NCI-H526 treated with DMSO at 0.1 percent for 48 hours (cell line): ENCODE measurements at places on chromosomes 2 and 18.

DNA sequence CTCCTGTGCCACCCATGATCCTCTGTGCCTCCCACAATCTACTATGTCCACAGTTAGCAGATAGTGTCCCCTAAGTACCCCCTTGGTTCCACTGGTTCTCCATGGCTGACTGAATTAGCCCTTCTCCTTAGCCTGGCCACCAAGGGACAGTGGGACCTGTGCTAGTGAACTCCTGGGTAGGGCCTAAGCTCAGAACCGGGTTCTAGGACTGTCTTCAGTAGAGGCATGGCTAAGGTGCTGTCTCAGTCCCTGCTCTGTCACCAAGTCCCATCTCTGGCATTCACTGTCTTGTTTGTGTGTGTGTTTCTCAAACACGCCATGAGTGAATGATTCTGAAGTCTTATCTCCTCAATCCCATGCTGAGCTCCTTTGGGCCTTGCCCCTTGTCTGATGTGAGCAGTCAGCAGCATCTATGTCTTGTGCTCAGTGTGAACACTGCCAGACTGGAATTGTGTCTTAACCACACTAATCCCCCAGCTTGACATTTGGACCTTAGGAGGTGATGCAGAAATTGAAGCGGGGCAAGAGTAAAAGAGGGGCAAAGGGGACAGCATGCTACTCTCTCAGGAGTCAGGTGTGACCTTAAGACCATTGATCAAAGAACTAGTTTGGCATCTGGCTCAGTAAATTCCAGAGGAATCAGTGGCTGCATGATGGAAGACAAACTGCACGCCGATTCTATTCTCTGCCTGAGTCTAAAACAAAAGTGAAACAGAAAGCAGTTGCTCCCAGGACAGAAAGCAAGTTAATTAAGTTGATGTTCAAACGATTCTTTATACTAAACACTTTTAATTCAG, 190.5 kb downstream of the ALPK2 start:
- no peak for DNase-seq

- peak; percentile 29 for DNase-seq
Observed at GRCh38 chr2:63698786-63699548, 110.2 kb downstream of the MDH1 start.

GRCh38 chr2:221488136-221488807, 83.8 kb downstream of the EPHA4 start:
- no peak for DNase-seq

GRCh38 chr18:25630682-25631081, 278.7 kb upstream of the ZNF521 start:
- no peak for DNase-seq

DNA sequence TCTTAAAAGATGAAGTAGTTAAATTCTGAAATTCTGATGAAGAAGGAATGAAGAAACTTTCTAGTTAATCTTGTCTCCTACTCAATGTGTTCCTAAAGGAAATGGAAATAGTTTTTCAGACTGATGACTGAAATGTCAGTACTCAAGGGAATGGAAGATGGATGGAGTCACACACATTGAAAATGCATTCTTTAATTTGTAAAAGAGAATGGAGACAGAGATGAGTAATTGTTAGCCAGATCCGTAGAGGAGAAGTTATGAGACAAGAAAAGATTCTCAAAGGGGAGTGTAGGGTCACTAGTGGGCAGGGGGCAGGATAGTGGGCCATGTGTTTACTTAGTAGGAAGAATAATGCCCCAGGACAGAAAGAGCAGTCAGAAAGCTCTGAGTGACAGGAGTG, 13.3 kb downstream of the ZSWIM2 start:
- no peak for DNase-seq

- no peak for DNase-seq
Observed at GRCh38 chr2:189534854-189535832, 45.4 kb downstream of the SLC40A1 start.

DNA sequence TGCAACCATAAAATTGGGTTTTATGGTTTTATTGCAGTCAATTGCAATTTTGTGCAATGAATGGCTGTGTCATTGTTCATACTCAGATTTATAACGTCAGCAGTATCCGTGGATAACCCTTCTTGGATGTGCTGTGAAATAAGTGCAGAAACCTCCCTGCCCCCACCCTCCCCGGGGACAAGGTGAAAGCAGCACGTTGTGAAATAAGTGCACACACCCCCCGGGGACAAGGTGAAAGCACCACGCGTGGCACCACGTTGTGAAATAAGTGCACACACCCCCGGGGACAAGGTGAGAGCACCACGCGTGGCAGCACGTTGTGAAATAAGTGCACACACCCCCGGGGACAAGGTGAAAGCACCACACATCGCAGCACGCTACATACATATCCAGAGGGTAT, 93.6 kb upstream of the NFATC1 start:
- no peak for DNase-seq

DNA sequence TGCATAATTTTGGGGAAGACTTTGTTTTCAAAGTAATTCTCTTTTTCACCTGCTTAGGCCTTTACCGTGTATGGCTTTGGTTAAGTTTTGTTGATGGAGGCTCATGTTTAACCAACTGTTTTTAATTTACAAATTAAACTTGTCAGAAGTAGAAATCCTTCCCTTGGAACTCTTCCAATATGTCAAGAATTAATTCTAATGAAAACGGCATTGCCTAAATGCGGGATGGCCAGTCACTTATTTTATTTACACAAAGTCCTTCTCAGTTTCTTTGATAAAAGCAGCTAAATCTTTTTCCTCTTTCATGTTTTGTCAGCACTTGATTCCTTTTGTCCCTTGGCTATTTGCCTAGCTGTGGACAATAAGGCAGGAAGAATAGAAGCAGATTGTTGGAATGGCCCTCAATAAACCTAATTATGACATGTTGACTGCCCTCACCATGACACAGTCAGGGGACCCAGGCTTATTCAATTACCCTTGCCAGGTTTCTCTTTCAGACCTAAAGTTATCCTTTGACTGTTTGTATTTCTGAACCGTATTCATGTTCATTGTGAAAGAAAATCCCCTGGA, 26.3 kb downstream of the PAX3 start:
- DNase-seq = no peak

GRCh38 chr2:38155-38554, 8.2 kb downstream of the FAM110C start:
- DNase-seq = no peak

- no peak for DNase-seq
Observed at GRCh38 chr2:181861379-181861778, 30.2 kb upstream of the ITPRID2 start.

DNA sequence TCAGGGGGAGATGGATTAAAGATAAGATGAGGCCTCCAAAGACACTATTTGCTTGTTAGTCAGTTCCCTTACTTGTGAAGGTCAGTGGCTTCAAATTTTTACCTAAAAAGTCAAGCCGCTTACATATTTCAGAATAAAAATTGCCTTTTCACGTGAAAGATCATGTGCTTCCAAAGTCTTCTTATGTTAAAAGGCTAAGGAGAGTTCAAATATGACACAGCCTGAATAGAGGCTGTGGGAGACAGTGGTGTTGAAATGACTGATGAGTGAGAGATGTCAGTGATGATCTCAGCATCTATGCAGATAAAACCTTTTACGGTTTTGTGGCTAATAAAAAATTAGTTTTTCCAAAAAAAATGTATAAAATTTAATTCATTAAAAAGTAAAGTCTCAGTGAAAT, 40.5 kb downstream of the UPP2 start:
- no peak for DNase-seq

DNA sequence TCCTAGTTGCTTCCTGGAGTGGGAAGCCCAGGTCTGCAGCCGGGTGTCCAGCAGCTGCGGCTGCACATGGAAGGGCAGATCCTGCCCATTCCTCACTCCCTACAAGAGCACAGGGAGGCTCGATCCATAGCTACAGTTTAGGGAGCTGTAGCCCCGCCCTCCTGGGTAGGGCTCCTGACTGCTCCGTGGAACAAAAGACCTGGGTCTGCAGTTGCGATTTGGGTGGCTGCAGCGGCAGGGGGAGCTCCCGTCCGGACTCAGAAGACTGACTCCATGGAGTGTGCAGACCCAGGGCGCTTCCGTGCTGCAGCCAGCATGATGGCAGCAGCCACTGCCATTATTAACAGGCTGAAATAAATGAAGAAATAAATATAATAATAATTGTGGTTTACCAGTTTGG, 157.3 kb downstream of the CTNNA2 start:
- DNase-seq = no peak

DNA sequence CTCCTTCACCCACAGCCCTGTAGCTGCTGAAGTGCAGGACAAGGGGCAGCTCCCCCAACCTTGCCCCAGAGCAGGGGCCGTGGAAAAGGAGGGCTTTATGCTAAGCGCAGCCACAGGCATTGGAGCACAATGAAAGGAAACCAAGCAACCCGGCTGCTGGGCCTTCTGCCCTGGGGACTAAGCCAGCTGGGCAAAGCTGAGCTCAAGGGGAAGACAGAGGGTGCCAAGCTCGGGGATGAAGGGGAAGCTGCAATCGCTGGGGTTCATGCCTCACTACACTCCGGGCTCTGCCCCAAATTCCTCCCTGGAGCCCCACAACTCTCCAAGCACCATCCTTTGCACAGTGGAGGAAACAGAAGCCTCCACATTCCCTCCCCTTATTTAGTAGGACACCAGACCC, 12.4 kb downstream of the SFXN5 start:
- no peak for DNase-seq

DNA sequence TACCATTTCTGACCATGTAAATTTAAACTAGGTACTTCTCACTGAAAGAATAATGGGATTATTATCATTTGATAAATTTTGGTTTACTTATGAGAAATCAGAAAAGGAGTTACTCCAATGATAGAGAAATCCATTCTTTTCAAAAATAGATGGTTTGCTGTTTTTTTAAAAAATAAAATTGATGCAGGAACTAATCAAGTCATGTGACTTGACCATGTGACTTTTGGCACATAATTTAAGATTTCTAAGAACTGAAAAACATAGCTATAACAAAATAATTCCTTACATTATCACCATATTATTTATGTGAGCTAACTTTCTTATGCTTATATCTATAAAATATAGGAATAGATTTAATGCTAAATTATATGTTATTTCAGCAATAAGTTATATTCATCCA, 247.1 kb upstream of the FIGN start:
- DNase-seq = no peak

GRCh38 chr18:51342815-51343214, 145.3 kb upstream of the MEX3C start:
- no peak for DNase-seq

DNA sequence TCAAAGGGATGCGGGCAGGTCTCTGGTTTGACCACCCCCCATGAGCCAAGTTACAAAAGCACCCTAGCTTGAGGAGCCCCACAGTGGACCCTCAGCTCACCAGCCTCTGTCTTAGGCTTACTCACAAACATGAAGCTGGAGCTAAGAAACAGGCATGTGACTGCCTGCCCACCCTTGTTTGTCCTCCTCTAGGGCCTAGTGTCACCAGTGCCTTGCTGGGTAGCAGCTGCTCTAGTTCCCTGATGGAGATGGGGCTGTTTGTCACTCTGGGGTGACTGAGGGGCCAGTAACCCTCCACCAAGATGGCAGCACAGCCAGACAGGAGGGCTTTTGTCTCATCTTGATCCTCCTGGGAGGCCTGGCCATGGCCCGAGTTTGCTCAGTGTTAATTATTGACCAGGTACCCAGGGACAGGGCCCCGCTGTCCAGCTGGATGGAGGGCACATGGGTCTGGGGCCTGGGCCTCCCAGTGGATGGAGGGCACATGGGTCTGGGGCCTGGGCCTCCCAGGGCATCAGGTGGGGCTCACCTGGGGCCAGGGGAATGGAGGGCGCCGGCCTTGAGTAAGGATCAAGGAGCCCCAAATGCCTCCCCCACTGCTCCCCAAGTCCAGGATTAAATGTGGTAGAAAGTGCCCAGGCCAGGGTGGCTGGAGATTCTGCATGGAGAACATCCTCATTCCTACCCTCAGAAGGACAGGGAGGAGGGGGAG, 185.9 kb upstream of the HAAO start:
- DNase-seq = no peak

DNA sequence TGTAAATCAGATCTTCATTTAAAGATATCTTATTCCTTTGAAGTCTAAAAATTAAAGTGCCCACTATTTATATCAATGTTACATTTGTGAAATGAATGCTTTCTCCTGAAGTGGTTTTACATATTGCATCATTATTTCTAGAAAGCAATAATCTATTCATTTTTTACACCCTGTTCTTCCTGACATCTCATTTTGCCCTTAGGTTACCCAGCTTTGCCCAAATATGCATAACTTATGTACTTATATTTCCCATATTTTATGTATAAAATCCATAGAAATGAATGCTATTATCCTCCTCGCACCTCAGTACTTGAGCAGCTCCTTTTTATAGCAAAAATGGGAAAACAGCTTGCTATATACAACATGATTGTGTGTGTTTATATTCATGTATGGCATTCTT, 396.5 kb upstream of the DSEL start:
- no peak for DNase-seq

DNA sequence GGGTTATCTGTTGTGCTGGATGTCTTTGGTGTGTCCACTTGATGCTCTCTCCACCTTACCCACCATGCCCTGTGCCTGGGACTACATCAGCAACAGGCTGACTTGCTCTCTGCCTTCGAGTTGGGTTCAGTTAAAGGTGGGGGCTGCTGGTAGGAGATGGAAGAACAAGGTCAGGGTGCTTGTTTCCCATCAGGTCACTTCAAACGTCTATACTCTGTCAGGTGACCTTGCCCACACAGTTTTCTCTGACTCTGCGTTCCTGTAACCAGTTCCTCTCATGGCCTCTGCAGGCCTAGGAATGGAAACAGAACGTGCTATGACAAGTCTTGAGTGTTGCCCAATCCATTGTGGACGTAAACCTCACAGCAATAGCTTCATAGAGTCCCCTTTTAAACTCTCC, 38.4 kb upstream of the PAPOLG start:
- no peak for DNase-seq

DNA sequence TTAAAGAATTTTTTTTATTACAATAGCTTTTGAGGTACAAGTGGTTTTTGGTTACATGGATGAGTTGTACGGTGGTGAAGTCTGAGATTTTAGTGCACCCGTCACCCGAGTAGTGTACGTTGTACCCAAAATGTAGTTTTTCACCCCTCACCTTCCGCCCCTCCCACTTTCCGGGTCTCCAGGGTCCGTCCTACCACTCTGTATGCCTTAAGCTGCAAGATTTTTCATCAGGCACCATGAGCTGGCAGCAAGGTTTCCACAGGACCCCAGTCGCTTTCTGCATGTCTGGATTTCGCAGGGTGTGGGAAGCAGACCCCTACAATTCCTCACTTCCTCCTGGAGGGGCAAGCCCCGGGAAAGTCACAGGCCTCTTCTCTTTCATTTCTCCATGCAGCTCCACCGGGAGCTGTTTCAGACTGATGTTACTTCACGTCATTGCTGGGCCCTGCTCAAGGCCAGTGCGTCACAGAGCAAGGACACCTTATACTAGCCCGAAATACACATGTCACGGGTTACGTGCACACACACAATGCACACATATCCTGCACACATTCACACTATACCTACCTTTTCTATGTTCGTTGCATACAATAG, 179.1 kb downstream of the ZFP36L2 start:
- DNase-seq = no peak

DNA sequence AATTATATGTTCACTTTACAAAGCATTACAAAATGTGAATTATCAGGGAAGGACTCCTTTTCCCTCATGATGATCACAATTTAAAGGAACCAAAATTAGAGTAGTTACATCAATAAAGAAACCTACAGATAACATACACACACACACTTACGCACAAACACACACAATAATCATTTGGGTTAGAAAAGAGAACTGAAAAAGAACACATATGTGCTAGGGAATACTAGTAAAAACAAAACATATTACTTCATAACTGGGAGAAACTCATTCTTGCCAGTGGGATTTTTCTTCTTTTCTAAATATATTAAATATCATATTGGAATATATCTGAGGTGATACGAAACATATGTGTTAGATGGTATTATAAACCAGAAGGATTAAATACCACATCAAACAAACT, 42.3 kb downstream of the FIGN start:
- no peak for DNase-seq
